AG04449 (cell line): ENCODE measurements at places on chromosomes 3 and 15.
A peak's percentile ranks its signal among the peaks of the same experiment; 100 is the strongest.

DNA sequence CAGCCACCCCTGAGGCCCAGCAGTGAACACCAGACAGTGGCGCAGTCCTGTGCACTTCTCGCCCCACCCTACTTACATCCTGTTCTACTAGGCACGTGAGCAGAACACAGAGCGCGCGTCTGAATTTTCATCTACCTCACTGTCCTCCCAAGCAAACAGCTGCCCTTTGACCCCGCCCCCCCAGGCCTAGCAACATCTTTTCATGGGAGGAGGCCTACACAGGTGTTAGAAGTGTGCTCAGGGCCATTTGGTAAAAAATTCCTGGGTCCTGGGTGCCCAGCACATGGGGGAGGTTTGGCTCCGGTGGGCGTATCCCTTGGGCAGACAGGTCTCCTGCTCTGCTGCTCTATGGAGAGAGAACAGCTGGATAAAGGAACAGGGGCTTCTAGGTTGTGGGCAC, 95.0 kb downstream of the MYLK start:
- no peak for DNase-seq

GRCh38 chr3:103894162-103894822, 1459.5 kb downstream of the ZPLD1 start:
- DNase-seq, result no peak

DNA sequence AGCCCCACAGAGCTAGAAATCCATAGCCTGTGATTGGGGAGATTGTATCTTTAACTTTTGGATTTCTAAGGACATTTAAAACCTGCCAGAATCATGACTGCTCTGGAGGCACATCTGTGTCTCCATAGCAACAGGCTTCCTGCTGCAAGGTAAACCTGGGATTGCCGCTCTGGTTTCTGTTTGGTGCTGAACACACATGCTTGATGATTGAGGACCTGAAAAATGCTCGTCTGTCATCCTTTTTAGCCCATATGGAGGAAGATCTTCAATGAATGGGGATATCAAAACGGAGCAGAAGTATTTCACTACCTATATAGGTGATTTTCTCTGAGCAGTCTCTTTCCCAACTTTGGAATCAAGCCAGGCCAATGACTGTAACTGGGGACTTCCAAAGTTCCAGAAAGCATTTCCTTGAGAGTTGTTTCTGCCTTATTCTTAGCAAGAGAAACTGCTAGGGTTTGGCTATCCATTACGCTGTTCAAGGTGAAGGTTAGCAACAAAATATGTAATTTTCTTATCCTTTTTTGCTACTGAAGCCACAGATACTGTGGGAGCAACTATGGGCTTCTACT, 96.5 kb upstream of the TNIK start:
- DNase-seq, result no peak

DNA sequence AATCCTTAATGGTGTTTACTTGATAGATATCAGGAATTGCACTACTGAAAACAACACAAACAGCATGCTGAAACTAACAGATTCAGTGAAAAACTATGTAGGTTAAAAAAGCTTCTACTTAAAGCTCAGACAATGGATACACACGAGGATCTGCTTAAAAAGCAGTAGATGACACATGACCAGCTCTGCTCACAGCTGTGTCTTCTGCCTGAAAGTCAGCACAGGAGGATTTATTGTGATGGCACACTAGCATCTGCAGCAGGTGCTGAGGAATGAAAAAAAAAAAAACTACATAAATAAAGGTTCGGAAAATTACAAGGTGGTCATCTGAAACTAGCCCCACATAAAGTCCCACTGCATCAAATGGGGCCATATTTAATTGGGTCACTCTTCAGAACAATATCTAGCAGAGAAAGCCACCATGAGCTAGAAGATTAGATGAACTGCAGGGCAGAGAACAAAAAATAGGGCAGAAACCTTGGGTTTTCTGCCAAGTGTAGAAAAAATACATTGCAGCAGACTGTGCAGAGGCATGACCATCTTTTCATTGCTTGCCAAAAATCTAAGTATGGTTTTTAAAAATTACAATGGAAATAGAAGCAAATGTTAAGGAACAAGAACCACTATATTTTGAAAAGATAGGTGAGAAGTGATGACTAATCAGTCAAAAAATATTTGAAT, 13.2 kb upstream of the GOLM2 start:
- DNase-seq, result no peak

DNA sequence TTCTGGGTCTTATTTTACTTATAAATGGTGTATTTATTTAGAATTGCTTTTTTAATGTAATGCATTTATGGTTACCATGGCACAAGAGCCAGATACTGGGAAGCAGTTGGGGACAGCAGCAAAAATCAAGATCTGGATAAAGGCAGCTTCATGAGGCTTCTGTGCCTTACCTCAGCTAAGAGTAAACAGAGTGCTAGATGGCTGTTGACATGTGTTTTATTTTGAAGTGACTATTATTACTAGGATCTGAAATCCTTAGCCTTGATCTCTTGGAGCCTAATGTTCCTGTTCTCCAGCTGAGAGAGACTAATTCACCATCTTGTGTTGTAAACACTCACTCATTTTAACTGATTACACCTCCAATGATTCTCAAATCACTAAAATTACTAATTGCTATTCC, 317.8 kb downstream of the LPP start:
- DNase-seq, result no peak

GRCh38 chr15:78301326-78301725, 1.9 kb upstream of the SKIC8 start:
- DNase-seq, result no peak

DNA sequence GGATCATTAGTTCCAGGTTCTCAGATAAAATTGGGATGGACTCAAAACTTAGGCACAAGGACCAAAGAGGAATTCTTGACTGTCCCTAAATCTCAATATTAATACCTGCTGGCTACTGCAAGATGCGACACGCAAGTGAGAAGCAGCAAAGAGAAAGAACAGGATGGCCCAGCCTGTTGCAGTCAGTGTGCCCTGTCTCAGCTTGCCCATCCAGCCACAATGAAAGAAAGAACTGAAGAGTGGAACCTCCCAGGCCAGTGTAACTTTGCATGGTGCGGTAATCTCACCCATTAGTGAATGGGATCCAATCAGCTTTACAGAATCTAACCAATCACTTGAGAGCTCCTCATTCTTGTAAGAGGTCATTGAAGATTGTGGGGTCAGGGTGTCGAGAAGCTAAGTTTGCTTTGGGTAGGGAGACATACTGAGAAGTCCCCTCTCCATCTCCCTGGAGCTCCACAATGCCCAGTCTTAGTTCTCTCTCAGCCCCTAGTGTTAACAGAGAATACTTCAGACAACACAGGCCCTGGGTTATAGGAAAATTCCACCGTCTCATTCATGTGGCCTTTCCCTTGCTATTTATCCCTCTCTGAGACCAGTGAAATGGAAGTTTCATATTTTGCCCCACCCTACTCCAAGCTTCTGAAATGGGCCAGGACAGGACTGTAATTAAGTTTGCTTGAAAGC, 3.2 kb upstream of the SLC9A9 start:
- no peak for DNase-seq

GRCh38 chr3:171142985-171143384, 116.5 kb upstream of the SLC2A2 start:
- DNase-seq, result no peak

DNA sequence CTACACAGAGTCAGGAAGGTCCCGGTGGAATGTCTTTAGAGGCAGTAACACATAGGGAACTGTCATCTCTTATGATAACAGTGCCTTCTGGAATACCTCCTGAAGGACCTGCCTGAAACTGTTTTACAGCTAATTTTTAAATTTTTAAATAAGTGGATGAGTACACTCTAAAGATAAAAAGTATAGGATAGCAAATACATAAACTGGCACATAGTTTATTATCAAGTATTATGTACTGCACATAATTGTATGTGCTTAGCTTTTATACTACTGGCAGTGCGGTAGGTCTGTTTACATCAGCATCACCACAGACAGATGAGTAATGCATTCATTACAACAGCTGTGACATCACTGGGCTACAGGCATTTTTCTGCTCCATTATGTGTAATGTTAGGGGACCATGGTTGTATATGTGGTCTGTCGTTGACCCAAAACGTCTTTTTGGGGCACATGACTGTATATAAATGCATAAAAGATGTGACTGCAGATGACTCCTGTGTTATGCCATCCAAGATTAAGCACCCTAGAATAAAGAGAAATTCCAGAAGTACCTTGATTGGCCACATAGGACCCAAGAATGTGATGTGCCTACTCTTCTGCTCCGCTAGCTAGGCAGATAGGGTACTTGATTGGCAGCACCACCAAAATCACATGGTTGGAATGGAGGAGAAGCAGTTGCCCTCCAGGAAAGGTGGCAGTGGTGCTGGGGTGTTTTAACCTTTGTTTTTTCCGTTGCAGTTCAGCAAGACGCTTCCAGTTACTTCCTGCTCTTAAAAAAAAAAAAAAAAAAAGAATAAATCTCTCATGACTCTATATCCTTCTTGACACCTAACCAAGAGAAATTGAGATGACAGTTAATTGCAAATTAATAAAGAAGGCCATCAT, 3.3 kb downstream of the VPS8 start:
- peak; percentile 37 for DNase-seq

- no peak for DNase-seq
Observed at GRCh38 chr15:77666296-77666660, 33.6 kb upstream of the LINGO1 start.

GRCh38 chr15:32124726-32125125, 94.4 kb downstream of the CHRNA7 start:
- DNase-seq, result no peak

DNA sequence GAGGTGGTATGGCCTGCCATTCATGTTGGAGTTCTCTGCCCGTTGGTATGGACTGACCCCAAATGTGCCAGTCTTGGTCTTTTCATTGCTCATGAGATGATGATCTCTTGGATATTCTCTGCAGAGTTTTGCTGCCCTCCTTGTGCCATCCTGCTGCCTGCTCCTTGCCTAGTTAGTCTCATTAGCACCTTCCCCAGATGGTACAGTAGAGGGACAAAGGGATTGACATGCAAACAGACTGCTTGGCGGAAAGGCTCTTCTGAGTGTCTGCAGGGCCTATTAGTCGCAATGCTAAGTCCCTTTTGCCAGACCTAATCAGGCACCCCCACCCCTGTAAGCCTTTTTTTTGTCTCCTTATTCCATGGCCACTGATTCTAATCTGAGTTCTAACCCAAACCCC, 90.6 kb downstream of the ARNT2 start:
- DNase-seq, result no peak

- DNase-seq, result no peak
Observed at GRCh38 chr3:39542588-39542988, 75.1 kb downstream of the MOBP start.

GRCh38 chr15:67307889-67308597, 53.5 kb downstream of the IQCH start:
- no peak for DNase-seq

DNA sequence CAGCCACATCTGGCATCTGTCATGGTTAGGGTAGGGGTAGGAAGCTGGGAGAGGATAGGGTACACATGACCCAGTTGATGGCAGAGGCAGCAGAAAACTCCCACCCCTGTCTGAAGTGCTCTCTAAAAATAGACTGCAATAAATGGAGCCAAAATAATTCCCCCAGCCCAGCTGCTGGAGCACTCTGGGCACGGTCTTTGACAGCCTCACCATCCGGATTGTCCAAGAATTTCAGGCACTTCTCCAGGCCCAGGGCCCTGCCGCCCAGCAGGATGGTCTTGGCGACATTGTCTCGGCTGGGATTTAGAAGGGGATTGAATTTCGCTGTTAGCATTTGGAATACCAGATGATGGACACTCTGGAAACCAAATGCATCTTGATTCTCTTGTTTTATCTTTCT, 103.7 kb downstream of the IQSEC1 start:
- no peak for DNase-seq

- DNase-seq, result no peak
Observed at GRCh38 chr3:144815655-144816054, 844.0 kb downstream of the DIPK2A start.

DNA sequence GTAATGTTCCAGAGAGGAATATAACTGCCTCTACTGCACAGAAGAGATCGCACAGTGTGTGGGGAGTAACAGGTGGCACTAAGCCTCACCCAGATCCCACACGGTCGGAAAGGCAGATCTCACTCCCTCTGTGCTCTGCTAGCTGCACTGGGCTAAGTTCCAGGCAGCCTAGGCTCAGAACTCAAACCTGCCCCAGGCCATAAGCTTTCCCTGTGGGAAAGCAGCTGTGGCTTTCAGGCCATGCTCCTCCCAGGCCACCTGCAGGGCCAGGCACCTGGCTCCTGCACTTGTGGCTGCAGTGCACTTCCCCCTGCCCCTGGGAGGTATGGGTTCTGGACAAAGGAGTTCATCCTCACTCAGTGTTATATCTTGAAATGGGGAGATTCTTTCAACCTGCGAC, 27.5 kb downstream of the PCCB start:
- DNase-seq, result no peak

GRCh38 chr15:39573844-39574243, 7.0 kb upstream of the THBS1 start:
- no peak for DNase-seq

DNA sequence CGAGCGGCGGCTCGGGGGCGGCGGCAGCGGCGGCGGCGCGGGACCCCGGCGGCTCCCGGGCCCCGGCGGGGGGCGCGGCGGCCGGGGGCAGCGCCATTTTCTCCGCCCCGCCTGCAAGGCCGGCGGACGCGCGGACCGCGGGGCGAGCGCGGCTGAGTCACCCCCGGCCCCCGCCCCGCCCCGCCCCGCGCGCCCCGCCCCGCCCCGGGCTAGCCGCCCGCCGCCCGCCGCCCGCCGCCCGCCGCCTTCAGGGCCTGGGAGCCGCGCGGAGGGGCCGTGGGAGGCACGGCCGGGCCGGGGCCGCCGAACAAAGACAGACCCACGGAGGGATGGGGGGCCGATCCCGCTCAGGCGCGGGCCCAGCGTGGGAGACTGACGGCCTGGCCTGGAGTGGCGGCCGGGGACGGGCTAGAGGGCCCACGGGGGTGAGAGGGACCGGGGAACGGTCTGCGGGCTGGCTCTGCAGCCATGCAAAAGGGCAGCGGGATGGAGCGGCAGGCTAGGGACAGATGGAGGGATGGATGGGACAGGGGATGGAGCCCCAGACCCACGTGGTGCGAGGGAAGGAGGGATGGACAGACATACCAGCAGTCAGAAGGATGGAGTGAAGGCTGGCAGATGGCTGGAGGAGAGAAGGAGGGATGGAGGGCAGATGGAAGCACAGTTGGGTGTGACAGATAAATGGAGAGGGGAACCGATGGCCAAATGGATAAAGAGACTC, at the start of gene EIF4E3:
Gene EIF4E3, minus strand, starts transcription at position 132 of the 721 bp plus-strand sequence. Its CDS starts 35 bp downstream, at position 97.
- no peak for DNase-seq

DNA sequence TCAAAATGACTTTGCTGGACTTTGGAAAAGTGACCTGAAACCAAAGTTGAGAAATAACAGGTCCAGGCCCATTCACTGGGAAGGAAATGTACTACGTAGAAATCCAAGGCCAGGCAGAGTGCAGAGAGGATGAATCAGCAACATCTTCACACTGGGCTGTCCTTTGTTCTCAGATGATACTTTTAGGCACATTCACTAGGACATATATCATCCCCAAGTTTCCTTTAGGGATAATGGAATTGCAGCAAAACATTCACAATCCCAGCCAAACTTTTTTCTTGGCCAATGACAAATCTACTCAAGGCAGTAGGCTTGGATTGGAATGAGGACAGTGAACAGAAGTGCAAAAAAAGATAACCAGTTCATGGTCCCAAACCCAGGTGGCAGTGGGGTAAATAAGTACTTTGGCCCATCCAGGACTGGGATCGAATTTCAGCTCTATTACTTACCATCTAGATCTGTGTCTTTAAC, 75.1 kb downstream of the CLDN11 start:
- DNase-seq, result no peak

GRCh38 chr3:144129536-144130214, 158.1 kb downstream of the DIPK2A start:
- DNase-seq, result no peak
